CD4-positive, alpha-beta T cell treated with Interleukin-21 for 1 hour (primary cell): ENCODE measurements at places on chromosomes 7 and 10.
A peak's percentile ranks its signal among the peaks of the same experiment; 100 is the strongest.

- no peak for DNase-seq
These were observed 360.4 kb downstream of the EXOC4 start for GRCh38 chr7:133613250-133613790.

GRCh38 chr10:49115015-49115795 lies at the start of gene VSTM4:
Gene VSTM4 (minus strand): TSS chr10:49115522. CDS start chr10:49115485, 37 bp downstream.
- peak; percentile 5 for DNase-seq

DNA sequence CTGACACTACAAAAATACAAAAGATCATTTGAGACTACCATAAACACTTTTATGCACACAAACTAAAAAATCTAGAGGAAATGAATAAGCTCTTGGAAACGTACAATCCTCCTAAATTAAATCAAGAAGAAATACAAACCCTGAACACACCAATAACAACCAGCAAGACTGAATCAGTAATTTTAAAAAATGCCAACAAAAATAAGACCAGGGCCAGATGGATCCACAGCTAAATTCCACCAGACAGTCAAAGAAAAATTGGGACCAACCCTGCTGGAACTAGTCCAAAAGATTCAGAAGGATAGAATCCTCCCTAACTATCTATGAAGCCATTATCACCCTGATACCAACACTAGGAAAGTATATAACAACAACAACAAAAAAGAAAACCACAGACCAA lies 277.4 kb downstream of the AGMO start:
- DNase-seq: no peak

DNA sequence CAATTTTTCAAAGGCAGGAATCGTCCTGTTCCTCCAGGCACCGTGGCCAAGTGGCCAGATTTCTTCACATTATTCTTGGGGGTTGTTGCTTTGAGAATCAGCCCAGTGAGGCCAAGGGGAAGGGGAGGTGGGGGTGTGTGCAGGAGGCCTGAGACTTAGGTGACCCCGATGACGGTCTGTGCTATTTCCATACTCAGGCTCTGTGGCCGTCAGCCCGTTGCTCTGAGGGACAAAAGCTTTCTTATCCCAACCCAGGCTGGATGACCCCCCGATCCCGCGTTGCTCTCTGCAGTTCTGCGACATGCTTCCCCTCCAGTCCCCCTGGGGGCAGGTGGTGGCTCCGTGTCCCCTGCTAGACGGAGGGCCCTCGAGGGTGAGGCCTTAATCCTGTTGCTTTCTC lies 14.2 kb downstream of the DOCK1 start:
- DNase-seq: no peak

GRCh38 chr7:145633513-145633912 lies 483.1 kb upstream of the CNTNAP2 start:
- no peak for DNase-seq

DNA sequence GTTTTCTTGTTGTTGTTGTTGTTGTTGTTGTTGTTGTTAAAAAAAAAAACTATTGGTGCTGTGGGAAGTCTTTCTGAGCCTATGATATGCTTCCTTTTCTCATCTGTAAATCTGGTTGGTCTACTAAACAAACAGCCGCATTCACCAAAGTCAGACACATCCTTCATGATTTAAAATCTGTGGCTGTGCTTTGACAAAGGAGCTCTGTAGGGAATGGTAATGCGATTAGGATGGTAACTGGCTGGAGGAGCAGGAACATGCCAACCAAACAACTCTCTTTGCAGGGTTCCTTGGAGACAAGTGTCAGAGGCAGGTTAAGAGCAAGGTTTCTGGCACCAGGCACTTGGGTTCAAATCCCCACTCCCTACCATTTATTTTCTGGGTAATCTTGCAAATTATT lies 14.9 kb upstream of the SP4 start:
- DNase-seq: no peak

GRCh38 chr7:123616223-123616622 lies 14.6 kb downstream of the ASB15 start:
- no peak for DNase-seq

DNA sequence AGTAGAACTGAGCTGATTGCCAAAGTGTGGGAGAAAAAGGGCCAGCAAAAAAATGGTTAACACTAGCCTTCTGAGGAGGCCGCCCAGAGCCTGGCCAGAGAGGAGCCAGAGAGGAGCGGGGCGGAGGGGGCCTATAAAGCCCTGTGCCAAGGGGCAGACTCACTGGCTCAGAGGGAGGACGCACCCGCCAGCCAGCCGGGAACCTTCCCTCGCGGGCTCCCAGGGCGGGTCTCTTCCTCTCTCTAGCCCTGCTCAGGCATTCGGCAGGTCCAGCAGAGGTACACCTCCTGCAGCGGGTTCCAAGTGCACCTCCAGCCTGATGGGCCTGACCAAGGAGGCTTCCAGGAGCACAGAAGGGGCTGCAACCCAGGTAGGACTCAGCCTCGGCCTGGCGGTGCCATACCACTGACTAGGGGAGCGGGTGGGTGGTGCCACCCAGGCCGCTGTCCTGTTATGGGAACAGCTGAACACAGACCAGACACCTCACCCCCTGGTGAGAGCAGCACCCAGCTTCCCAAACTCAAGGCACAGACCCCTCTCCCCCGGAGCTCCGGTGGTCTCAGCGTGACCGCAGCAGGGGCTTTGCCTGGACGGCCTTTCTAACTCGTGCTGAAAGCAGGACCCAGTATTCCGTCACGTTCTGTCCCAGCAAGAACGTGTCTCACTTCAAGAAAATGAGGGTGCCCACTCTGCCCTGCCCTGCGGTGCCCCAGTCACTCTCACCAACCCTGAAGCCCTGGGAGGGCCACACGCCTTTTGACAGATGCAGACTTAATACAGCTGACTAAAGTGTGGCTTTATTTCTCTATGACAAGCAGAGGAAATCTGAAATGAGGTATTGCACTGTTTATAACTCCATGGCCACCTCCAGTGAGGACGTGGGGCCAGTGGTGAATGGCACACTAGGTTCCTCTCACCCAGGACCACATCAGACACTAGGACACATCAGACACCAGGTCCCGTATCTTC lies at the start of gene GPER1:
Gene GPER1 (plus strand): TSS at position 162 of the 969 bp plus-strand sequence. CDS start 3,616 bp downstream, outside the sequence.
- DNase-seq: no peak

DNA sequence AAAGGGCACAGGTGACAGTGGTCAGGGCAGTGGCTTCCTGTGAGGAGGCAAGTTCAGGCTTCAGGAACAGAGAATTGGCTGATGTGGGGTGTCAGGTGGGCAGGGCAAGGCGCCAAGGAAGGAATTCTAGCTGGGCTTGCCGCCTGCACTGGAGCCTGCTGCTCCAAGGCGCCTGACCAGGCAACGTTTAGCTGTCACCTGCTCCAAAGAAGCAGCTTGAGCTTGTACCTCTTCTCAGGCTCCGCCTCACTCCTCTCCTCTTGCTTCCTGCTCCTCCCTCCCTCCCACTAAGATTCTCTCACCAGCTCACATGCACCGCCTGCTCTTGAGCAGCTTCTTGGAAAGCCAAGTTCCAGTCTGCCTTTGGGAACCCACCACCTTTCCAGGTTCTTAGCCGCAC lies 187.4 kb upstream of the GRB10 start:
- DNase-seq: no peak
